Inflammatory macrophage (primary cell): ENCODE measurements at places on chromosomes 5 and 9.

DNA sequence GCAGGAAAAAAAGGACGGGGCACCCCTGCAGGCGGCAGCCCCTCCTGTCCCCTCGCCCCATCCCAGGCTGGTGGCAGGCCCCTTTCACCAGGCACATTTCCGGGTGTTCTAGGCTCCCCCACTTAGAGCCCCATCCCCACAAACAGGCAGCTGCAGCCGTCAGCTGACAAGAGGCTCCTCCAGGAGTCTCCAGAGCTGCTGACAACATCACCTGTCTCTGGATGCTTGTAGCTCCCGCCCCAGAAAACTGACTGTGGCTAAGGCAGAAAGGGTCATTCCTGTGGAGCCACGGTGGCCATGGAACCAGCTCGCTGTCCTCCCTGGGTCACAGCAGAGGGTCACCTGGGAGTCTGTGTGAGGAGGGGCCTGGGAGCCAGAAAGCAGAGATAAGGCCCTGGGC is 50.9 kb downstream of the HMCN2 start:
- DNase-seq = no peak

- no peak for DNase-seq
These were observed 68.9 kb upstream of the LPAR1 start for GRCh38 chr9:111107141-111107540.

DNA sequence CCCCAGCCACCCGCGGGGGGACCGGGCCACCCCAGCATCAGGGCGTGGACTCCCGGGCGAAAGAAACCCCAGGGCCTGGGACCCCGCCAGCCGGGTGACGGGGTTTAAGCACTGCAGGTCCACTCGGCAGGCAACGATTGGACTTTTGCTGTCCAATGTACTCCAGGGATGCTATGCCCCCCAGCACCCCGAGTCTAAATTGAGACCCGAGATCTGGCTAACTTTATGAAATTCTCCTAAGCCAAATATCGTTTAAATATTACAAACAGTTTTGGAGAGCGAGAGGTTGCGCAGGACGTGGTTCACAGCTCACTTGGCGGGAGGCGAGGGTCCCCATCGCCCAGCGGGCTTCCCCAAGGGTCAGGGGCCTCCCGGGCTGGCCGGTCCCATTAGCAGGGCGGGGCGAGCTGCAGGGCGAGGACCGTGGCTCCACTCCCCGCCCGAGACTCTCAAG is 384 bp upstream of the MRPS2 start:
- DNase-seq = no peak

DNA sequence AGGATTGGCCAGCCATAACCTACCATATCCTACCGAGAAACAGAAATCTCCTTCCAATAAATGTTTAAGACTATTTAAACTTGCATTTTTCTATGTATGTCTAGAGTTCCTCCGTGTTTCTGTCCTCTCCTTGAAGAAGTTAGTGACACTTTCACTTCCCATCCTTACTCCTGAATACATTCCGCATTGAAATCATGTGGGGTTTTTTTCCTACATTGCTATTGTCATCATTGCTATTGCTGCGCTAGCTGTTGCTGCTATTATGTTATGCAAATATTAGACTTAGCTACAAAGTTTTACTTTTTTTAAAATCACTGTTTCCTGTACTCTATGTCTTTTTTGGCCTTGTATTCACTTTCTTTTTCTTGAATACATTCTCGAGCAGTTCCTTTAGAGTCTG is 83.3 kb upstream of the NEK6 start:
- DNase-seq = peak; percentile 36

DNA sequence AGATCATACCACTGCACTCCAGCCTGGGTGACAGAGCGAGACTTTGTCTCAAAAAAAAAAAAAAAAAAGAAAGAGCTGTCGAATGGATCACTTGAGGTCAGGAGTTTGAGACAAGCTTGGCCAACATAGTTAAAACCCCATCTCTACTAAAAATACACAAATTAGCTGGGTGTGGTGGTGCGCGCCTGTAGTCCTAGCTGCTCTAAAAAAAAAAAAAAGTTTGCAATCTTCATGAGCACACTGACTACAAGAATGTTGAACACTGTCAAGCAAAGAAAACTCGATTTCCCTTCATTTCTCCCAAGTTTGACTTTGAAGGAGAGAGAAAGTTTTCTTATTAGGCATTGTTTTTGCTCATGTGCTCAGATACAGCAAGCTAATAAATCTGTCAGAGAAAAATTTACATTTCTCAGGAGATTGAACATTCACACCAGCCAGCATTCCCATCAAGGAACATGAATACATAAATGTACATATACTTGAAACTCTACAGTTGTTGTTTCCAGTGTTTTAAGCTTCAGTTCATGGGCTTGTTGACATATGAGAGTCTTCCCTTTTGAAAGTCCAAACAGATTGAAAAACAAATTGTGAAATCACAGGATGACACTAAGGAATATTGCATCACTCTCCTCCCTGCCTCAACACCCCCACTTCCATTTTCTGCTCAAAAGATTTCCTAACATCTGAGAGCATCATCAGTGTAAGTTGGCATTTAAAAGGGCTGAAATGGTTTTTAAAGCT is 81.8 kb downstream of the ARRDC3 start:
- DNase-seq = peak; percentile 97

DNA sequence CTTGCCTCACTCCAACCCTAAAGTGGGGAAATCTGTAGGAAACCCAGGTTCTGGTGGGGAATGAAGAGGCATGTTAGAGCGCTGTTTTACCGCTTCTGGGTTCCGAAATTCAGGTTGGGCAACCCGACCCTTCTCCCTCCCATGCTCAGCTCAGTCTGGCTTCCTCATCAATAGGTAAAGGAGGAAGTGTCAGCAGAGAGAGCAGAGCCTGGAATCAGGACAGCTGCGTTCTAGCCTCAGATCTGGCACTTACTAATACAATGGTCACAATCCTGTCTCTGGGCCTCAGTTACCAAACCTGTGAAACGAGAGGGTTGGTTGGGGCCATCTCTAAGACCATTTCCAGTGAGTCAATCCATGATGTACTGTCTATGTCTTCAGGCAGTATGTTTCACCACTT is 16.2 kb upstream of the TNIP1 start:
- peak; percentile 72 for DNase-seq

DNA sequence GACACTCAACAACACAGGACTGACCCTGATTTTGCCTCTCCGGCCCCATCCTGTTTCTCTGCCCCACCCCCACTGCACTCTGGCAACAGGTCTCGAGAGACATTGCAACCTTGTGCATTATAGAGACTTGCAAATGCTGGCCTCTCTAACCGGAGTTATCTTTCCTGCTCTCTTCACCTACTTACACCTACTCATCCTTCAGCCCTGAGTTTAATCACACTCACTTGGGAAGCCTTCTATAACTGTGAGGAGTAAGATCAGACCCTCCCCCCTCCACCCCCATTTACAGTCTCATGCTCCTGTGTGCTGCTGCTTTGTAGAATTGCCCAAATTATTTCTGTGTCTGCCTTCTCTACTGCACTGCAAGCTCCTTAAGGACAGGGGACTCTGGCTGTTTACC is 42.8 kb downstream of the WWC1 start:
- no peak for DNase-seq
